Stimulated activated CD8-positive, alpha-beta memory T cell treated with anti-CD3 and anti-CD28 coated beads, Interleukin-4, amount 100 ng/mL, for 4 hours (primary cell): ENCODE measurements at places on chromosomes 1 and 21.

GRCh38 chr1:11654137-11654938, at the start of the genes FBXO2 and FBXO44:
TSS of gene FBXO2 (minus strand) at chr1:11654429. CDS start at chr1:11654340, 89 bp downstream.
TSS of gene FBXO44 (plus strand) at chr1:11654877. CDS start at chr1:11655836, 959 bp downstream.
- DNase-seq: peak; percentile 47

GRCh38 chr1:41898191-41898713, 20.5 kb downstream of the HIVEP3 start:
- no peak for DNase-seq

GRCh38 chr1:220925707-220926106, 46.5 kb downstream of the HLX start:
- DNase-seq: no peak

DNA sequence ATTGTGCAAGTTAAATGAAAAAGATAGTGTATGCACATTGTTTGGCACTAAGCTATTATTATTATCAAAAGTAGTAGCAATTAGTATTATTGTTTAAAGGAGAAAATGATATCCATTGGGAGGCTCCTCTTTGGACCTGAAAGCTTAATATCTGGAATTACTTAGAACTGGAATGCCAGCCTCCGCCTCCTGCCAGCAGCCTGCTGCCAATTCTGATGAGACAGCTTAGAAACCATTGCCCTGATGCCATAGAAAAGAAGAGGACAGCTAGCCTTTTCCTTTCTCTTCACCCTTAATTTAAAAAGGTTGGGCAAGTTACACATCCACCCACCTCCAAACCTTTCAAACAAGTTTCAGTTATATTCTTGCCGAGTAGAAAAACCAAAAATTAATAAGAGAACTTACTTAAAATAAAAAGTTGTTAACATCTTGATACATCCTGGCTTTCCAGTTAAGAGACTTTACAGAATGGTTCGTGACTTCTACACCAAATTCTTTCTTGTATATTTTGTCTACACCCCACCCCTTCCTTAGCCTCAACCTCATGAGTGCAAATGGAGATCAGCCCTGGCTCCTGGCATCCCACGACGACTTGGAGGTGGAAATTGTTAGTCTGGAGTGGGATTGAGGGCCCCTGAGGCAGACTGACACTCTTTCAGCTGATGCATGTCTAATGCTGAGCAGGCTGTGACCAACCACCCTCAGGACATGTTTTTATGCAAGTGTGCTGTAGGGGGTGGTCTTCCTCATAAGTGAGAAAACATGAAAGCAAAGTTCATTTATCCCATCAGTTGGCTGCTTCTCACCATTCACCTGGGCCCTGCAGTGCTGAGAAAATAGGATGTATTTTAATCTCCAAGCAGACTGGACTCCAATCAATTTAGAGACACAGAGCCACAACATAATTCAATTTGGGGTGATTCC, 120.6 kb downstream of the KCNJ15 start:
- DNase-seq: no peak

GRCh38 chr21:44444286-44444931, 10.9 kb upstream of the LRRC3 start:
- DNase-seq: no peak

DNA sequence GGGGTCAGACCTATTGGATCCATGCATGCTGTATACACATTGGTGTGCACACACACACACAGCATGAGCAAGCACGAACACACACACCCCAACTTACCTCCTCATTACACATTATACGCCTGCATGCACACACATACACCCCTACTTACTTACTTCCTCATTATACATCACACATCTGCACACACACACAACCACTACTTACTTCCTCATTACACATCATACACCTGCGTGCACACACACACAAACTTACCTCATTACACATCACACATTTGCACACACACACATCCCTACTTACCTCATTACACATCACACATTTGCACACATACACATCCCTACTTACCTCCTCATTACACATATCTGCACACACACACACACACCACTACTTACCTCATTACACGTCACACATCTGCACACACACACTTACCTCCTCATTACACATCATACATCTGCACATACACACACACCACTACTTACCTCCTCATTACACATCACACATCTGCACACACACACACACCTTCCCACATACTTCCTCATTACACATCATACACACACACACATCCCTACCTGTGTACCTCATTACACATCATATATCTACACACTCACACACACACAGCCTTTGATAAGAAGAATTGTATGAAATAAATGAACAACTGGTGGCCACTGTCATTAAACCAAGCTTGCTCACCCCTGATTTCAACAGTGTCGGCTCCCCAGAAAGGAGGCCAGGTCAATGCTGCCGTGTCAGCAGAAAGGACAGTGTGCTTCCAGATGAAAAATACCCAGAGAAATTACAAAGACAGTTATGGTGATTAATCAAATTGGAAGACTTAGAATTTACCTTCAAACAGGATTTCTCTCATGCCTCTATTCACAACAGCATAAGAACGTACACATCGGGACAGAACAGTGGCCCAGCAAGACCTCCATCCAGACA, 117.8 kb downstream of the SETD4 start:
- no peak for DNase-seq

DNA sequence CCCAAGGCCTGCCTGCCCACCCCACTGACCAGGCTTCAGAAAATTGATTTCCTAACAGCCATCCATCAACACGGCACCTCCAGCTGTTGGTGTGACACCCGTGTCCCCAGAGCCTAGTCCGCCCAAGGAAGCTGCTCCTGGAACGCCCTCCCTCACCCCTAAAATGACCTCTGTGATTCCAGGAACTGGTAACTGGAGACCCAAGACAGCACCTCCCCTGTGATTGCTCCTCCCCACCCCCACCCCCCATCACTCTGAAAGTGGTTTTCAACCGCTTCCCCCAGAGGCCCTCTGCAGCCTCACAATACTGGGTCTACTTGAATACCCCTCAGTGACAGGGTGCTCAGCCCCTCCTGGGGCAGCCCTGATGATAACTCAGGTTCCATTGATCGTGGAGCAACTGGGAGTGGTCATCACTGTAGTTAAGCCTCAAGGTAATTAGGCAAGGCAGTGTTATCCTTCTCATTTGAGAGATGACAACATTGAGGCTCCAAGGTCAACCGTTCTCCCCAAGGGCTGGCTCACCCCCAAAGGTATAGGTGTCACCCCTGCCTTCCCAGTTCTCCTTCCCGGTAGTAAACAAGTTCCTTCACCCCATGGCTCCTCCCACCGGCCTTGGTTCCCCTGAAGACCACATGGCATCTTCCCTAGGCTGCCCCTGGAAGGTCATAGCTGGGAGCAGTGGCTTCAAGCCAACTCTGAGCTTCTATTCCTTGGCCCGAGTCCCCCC, 52.0 kb downstream of the TAS1R2 start:
- no peak for DNase-seq

- no peak for DNase-seq
Measured at GRCh38 chr1:214552174-214552608, 789 bp upstream of the PTPN14 start.

DNA sequence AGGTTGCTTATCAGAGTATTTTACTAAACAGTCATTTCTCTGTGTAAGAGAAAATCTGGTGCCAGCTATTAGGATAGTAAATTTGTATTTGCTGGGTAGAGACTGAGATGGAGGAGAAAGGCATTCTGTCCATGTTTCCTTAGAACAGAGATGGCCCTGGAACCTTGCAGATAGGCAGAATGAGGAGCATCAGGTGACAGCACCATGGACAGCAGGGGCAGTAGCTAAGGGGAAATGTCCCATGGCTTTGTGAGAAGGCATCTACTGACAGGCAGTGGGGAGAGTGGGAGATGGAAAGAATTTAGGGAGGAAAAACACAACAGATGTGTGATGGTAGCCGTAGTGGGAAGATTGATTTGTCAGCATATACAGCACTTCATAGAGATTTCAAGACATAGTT, 105.0 kb downstream of the PRRX1 start:
- DNase-seq: no peak

- no peak for DNase-seq
Measured at GRCh38 chr1:111739925-111740765, 950 bp upstream of the INKA2 start.

DNA sequence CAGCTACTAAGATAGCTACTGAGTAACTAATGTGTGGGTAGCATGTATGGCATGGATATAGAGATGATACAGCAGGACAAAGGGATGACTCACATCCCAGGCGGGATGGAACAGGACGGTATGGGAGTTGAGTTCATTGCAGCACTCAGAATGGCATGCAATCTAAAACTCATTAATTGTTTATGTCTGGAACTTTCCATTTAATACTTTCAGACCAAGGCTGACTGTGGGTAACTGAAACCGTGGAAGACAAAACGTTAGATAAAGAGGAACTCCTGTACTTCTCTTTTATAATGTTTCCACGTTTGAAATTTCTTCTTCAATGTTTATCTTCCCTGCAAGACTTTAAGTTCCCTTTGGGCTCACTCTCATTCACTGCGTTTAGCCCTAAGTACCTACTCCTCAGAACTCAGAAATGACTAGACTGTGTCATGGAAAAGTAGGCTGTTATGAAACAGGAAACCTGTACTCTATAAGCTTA, 151.9 kb downstream of the MAGI3 start:
- no peak for DNase-seq
